ENCODE measurements at places on chromosomes 1 and 21. TPM values are rescaled to one million over a fixed set of nuclear protein-coding genes. Genes with fewer than 3 reads are reported as not detected.

Gene SPRR1A
- total RNA-seq: not detected

Gene GPR37L1
- total RNA-seq: not detected

Gene TRIM45
- total RNA-seq: not detected

Gene DENND2C
- 0.60 TPM for total RNA-seq

Gene SUSD4
- not detected for total RNA-seq

Gene SELP
- not detected for total RNA-seq

DNA sequence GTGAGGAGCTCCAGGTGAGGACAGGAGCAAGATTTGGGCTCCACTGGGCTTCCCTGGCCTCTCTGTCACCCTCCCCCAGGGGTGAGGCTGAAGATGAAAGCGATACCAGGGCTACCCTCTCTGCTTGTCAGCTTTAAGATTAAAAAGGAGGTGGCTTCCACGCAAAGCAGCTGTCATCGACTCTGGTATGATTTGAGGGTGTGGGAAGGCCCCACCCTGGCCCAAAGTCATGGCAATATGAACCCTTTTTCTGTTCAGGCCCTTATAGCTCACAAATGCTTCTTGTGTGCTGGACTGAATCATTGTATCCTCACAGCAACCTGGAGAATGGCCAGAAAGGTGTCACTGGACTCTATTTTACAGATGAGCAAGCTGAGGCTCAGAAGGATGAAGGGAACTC lies 41.6 kb downstream of the NUAK2 start:
- H3K36me3 ChIP-seq: no peaks in the 10 kb centered on the region
- H3K4me1 ChIP-seq: peaks cover 18% of the 10 kb centered on the region
- no peaks in the 10 kb centered on the region for H3K27me3 ChIP-seq
- H3K4me3 ChIP-seq: no peak overlapping the region
- no peak overlapping the region for H3K27ac ChIP-seq

GRCh38 chr1:238029126-238029525 lies 138.4 kb upstream of the ZP4 start:
- no peaks in the 10 kb centered on the region for H3K36me3 ChIP-seq
- no peaks in the 10 kb centered on the region for H3K4me1 ChIP-seq
- H3K27ac ChIP-seq: no peak overlapping the region
- no peak for DNase-seq
- no peak overlapping the region for H3K4me3 ChIP-seq
- no peaks in the 10 kb centered on the region for H3K27me3 ChIP-seq

DNA sequence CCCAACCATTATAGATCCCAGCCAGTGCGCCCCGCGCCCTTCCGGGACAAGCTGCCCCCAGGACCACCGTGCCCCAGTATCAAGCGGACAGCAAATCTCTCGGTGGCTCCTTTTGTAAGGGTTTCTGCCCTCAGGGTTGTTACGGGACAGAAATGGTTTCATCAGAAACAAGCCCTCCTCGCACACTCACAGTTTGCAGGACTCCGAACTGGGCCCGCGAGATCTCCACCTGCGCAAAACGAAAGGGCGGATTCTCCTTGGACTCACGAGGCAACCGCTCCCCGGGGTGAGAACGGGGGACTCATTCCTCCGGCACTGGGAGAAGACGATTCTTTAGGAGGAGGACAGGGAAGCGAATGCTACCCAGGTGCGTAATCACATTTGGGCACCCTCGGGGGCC lies 51.1 kb upstream of the H6PD start:
- no peak overlapping the region for H3K27ac ChIP-seq
- H3K27me3 ChIP-seq: no peaks in the 10 kb centered on the region
- no peak for DNase-seq
- H3K4me1 ChIP-seq: no peaks in the 10 kb centered on the region
- no peaks in the 10 kb centered on the region for H3K36me3 ChIP-seq
- H3K4me3 ChIP-seq: no peak overlapping the region

DNA sequence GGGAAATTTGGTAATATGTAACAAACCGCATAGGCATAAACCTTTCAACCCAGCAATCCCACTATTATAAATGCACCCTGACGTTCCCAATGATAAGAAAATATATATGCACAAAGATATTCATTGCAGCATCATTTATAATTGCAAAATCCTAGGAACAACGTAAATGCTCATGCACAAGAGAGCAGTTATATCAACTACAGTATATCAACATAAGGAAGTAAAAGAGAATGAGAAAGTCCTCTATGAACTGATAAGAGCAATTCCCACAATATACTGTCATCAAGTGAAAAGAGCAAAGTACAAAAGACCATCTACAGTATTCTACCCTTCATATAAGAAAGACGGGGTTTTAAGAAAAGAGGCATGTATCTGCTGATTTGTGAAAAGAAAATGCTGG lies 229.9 kb downstream of the SLC45A1 start:
- H3K27me3 ChIP-seq: no peaks in the 10 kb centered on the region
- no peak overlapping the region for H3K4me3 ChIP-seq
- DNase-seq: no peak
- H3K36me3 ChIP-seq: no peaks in the 10 kb centered on the region

GRCh38 chr1:3598051-3598491 lies 13.2 kb downstream of the MEGF6 start:
- no peaks in the 10 kb centered on the region for H3K36me3 ChIP-seq

- H3K36me3 ChIP-seq: no peaks in the 10 kb centered on the region
- no peaks in the 10 kb centered on the region for H3K4me1 ChIP-seq
- H3K27me3 ChIP-seq: no peaks in the 10 kb centered on the region
- no peak overlapping the region for H3K27ac ChIP-seq
- H3K4me3 ChIP-seq: no peak overlapping the region
Observed at GRCh38 chr1:225866061-225866837, 15.9 kb downstream of the TMEM63A start.

- no peaks in the 10 kb centered on the region for H3K27me3 ChIP-seq
- no peak overlapping the region for H3K27ac ChIP-seq
- no peak overlapping the region for H3K4me3 ChIP-seq
- no peaks in the 10 kb centered on the region for H3K4me1 ChIP-seq
- DNase-seq: no peak
Observed at GRCh38 chr1:35688161-35688560, 30.5 kb downstream of the C1orf216 start.

- no peak for DNase-seq
- no peaks in the 10 kb centered on the region for H3K36me3 ChIP-seq
- no peaks in the 10 kb centered on the region for H3K4me1 ChIP-seq
- H3K27me3 ChIP-seq: no peaks in the 10 kb centered on the region
- no peak overlapping the region for H3K27ac ChIP-seq
Observed at GRCh38 chr1:9476790-9477463, 62.3 kb upstream of the SLC25A33 start.

GRCh38 chr1:161739865-161740566 lies 9.6 kb upstream of the DUSP12 start:
- H3K27ac ChIP-seq: no peak overlapping the region
- no peak for DNase-seq
- H3K4me1 ChIP-seq: peaks cover 62% of the 10 kb centered on the region
- H3K36me3 ChIP-seq: no peaks in the 10 kb centered on the region
- H3K27me3 ChIP-seq: no peaks in the 10 kb centered on the region

DNA sequence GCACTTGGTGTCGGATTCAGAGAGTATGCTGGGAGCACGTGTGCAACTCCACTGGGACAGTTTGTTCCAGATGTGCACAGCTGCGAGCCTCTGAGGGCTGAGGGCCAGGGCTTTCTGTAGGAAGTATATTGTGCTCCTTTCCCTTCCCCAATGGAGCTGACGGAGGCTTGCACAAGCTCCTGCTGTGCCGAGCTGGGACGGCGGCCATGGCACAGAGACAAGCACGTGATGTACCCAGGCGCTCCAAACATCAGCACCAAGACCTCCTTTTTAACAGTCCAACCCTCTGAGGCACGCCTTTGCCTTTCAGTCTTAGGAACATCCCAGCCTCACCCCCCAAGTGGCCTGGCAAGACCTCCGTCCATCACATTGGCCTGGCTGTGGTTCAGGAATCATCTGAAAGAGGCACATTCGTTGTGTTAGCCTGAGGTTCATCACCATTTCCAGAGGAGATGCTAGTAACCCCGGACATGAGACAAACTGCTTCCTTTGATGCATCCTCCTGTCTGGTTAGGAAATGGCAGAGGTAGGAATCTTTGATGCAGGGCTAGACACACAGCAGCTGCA lies 339.2 kb upstream of the KAZN start:
- no peaks in the 10 kb centered on the region for H3K27me3 ChIP-seq
- no peaks in the 10 kb centered on the region for H3K36me3 ChIP-seq
- no peak for DNase-seq
- H3K4me3 ChIP-seq: no peak overlapping the region
- no peak overlapping the region for H3K27ac ChIP-seq

- no peak overlapping the region for H3K4me3 ChIP-seq
- peak; percentile 77 for DNase-seq
- H3K27ac ChIP-seq: 0 out of 2 replicates have a peak overlapping the region, but pooled peaks have one; percentile 21
- H3K36me3 ChIP-seq: peaks cover 4% of the 10 kb centered on the region
Observed at GRCh38 chr21:36330904-36331303, 10.9 kb downstream of the MORC3 start.

DNA sequence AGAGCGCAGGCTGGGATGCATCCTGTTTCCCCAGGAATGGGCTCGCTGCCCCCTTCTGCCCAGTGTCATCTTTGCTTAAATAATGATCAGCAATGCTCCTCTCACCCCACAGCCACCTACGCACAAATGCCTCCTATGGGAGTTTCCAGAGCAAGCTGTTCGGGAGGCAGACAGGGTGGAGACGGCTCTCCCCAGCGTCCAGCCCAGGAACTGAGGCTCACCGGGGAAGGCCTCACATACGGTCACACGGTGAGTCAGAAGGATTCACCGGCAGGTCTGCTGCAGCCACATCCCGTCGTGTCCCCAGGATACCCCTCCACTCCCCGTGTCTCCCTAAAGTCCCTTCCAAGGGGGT lies 40.3 kb upstream of the RUNX3 start:
- no peak overlapping the region for H3K27ac ChIP-seq
- no peak overlapping the region for H3K4me3 ChIP-seq
- no peaks in the 10 kb centered on the region for H3K4me1 ChIP-seq
- H3K36me3 ChIP-seq: no peaks in the 10 kb centered on the region
- no peak for DNase-seq

GRCh38 chr1:181159451-181160140 lies 71.1 kb downstream of the IER5 start:
- DNase-seq: no peak
- H3K27ac ChIP-seq: no peak overlapping the region
- no peaks in the 10 kb centered on the region for H3K27me3 ChIP-seq
- H3K4me1 ChIP-seq: no peaks in the 10 kb centered on the region
- no peak overlapping the region for H3K4me3 ChIP-seq

All from Karpas-422 (cell line).